Caki2 (cell line): ENCODE measurements at places on chromosomes 3 and 15. TPM values are rescaled to one million over a fixed set of nuclear protein-coding genes. Genes with fewer than 3 reads are reported as not detected.

- no peak for DNase-seq
These were observed 352.1 kb downstream of the MECOM start for GRCh38 chr3:169311381-169311780.

GRCh38 chr3:194009892-194010533 lies 125.9 kb upstream of the HES1 start:
- no peak for DNase-seq

GRCh38 chr15:55546718-55547117 lies 38.7 kb upstream of the DNAAF4 start:
- DNase-seq = no peak

- no peak for DNase-seq
These were observed 36.3 kb downstream of the KLF13 start for GRCh38 chr15:31362886-31363285.

DNA sequence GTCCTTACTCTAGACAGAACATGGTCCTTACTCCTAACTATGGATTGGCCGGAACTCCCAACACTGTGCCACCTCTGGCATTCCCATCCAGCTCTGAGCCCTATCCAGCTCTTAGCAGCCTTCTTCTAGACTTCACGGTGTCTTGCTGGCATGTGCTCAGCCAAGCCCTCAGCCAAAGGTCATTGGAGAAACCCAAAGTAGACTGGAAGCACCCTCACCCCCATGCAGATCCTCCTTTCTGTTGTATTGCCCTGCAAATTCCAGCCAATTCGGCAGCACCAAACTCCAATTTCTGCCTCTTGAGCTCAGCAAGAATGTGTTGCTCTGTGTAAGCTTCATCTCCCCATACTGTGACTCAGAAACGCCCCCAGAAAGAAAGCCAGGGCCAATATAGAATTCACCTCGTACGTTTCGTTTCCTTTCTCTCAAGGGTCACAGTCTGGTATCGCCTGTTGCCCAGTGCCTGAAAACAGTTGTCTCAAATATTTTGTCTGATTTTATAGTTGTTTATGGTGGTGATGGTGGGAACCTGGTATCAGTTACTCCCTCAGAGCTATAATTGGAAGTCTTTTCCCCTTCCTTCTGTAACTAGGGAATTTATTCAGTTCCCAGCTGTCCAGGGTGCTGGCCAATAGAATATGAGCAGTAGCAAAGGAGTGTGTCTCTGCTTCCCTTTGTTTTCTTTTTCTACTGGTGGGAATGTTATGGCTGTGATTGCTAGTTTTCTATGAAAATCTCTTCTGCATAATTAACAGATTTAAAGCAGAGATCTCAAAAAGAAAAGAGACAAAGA lies 28.4 kb upstream of the EPHB3 start:
- DNase-seq = no peak

Gene CSPG4
- total RNA-seq = 0.03 and 0.20 TPM in 2 replicates

Gene TMEM207
- total RNA-seq = not detected in 2 replicates

GRCh38 chr3:119236756-119237155 lies 3.9 kb downstream of the B4GALT4 start:
- DNase-seq = no peak
